ENCODE measurements at places on chromosomes 7 and 10.

DNA sequence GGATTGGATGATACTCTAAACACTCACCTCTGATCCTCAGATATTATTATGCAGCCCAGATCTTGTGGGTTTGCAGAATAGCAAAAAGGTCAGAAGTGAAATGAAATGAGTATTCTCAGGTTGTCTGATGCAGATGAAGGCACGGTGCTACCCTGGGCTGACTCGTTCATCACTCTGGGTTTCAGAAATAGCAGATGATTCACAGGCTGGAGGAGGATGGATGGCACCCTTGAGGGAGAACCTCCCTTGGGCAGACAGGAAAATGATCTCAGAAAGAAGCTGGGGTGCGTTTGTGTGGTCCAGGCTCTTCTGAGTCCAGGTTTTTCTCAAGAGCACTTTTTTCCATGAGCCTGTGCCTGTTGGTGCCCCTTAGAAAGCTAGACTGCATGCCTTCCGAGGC, 515.8 kb upstream of the MKI67 start:
- DNase-seq: no peak

DNA sequence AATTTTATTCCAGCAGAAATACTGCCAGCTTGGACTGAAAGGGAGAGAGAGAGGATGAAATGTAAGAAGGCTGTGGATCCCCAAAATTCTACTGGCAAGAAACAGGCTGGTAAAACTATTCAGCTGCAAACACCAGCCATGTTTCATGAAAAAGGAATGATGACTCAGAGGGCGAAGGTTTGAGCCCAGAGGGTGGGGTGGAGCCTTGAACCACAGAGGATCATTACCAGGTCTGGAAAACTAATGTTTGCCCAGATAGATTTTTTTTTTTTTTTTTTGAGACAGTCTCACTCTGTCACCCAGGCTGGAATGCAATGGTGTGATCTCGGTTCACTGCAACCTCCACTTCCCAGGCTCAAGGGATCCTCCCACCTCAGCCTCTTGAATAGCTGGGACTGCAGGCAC, 41.7 kb upstream of the NRF1 start:
- no peak for DNase-seq

DNA sequence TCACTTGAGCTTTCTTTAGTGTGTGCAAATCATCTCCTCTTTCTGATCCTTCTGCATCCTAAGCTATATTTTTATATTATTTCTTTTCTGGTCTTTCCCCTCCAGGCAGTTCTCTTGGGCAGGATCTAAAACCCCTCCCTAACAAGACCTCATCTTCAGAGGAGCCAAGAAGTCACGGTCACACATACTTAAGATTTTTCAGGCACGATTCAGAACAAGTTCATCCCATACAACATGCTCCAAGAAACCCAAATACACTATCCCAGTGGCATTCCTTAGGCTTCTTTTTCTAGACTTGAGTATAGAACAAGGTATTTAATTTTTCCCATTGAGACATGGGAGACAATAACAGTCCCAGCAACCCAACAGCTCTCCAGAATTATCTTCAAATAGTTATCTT, 1251.5 kb downstream of the DNAJB9 start:
- no peak for DNase-seq

DNA sequence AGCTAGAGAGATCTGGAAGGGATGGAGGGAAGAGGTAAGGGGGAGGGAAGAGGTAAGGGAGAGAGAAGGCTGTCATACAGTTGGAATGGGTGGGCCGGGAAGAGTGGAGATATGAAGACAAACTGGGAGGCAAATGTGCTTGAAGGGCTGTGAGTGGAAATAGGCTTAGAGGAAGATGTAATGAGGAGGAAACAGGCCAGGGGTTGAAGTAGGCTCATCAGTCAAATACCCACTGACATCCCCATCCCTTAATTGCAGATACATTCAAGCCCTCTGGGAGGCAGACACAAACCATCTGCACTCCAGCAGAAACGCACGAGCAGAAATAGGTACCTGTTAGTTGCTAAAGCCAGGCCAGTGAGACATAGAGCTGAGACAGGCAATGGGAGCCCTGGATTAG, 2.1 kb downstream of the SYNPO2L start:
- no peak for DNase-seq

DNA sequence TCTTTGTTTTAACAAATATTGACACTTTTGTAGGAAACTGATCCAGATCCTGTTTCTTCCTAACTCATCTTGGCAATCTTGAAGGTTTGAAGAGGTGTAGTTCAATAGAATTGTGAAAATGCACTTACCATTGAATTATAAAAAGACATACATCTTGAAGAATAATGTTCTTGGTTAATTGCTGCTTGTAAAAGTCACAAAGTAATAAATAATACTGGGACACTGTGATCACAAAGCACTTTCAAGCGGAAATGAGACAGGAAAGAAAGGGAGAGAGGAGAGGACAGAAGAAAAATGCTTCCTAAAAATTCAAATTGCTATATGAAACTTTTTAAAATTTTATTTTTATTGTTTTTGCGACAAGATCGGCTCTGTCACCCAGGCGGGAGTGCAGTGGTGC, 15.2 kb upstream of the NFE2L3 start:
- no peak for DNase-seq

DNA sequence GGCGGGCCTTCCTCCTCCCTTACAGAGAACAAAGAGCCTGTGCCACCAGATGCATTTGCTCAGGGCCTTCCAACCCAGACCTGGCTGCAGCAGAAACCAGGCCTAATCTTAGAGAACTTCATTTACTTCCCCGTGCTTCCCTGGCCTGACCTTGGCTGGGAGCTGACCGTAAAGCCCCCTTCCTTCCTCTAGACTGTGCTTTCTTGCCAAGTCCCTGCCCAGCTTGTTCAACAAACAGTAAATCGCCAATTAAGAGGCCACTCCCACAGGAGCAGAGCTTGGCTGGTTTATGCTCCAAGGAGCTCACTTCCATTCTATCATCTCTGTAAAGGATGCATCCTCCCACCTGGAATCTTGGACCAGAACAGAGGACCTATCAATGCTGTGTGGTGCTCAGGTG, 110.9 kb downstream of the COL13A1 start:
- no peak for DNase-seq
